Activated CD4-positive, alpha-beta T cell treated with anti-CD3 and anti-CD28 coated beads for 24 hours (primary cell): ENCODE measurements at places on chromosomes 1 and 21.

- DNase-seq, result no peak
These were observed 165.0 kb upstream of the KCTD3 start for GRCh38 chr1:215402147-215402546.

DNA sequence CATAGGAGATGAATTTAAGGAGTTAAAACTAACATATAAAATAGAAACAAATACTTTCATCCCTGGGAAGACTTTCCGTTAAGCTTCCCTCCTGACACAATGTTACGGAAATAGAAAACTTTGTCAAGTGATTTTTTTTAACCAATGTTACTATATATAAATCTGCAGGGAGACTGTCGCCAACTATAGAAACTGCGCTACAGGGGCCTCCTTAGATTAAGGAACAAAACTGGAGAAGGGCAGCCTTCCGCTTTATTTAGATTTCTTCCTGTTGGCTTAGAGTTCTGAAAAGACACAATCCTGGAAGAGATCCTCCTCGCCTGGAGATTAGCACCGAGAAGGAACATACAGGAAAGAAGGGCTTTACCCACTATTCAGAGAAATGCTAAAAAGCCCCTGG is 1.5 kb downstream of the MGST3 start:
- no peak for DNase-seq

DNA sequence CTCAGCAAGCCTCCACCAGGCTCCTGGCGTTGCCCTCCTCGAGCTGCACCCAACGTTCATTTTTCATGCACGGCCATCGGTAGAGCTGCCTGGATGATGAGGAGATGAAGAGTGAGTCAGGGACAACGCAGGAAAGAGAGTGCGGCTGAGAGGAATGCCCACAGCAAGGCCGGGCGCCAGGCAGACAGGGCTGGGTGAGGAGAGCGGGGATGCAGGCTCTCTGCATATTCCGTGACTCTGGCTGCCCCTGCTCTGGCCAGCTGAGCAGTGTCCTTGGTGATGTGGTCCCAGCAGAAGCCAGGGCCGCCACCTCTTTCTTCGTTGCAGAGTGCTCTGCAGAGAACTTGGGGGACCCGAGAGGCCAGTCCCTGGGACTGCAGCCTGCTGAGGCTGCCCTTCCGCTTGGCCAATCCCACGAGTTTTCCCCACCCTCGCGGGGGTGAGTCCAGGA is 10.8 kb downstream of the UMODL1 start:
- DNase-seq, result no peak

DNA sequence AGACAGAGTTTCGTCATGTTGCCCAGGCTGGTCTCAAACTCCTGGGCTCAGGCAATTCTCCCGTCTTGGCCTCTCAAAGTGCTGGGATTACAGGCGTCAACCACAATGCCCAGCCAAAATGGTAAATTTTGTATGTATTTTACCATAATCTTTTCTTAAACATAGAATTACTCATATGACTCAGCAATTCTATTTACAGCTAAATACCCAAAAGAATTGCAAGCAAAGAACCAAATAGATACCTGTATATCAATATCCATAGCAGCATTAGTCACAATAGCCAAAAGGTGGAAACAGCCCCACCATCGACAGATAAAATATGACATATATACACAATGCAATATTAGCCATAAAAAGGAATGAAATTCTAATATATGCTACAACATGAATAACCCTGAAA is 36.5 kb downstream of the TESK2 start:
- no peak for DNase-seq

GRCh38 chr1:63669151-63669961 is 76.1 kb downstream of the PGM1 start:
- DNase-seq, result no peak

GRCh38 chr1:54597455-54598030 is 25.8 kb downstream of the FAM151A start:
- DNase-seq, result no peak

- DNase-seq, result no peak
These were observed 32.2 kb upstream of the ZNF281 start for GRCh38 chr1:200442023-200442422.

DNA sequence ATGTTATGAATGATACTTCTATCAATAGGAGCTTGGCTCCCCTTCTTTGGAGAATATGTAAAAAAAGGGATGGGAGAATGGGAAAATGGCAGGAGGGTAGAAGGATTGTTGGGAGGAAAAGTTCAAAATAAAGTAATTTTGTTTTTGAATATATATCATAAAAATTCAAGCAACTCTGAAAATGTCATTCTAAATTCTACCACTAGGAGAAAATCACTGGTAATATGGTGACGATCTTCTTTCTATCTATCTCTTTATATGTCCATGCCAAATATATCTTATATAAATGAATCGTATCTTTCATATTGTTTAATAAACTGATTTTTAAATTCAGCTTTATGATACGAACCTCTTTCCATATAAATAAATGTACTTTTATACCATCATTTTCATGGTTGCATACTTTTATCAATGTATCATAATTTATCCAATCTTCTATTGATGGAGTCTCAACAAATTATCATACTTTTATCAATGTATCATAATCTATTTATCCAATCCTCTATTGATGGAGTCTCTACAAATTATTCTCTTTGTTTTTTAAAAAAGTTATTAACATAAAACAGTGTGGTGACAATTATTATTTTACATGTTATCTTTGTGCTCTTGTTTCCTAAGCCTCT is 73.7 kb upstream of the MARK1 start:
- no peak for DNase-seq

- DNase-seq, result no peak
These were observed 12.4 kb downstream of the TRIM62 start for GRCh38 chr1:33169290-33170055.

- no peak for DNase-seq
These were observed 46.3 kb upstream of the IRF2BP2 start for GRCh38 chr1:234656070-234656895.

DNA sequence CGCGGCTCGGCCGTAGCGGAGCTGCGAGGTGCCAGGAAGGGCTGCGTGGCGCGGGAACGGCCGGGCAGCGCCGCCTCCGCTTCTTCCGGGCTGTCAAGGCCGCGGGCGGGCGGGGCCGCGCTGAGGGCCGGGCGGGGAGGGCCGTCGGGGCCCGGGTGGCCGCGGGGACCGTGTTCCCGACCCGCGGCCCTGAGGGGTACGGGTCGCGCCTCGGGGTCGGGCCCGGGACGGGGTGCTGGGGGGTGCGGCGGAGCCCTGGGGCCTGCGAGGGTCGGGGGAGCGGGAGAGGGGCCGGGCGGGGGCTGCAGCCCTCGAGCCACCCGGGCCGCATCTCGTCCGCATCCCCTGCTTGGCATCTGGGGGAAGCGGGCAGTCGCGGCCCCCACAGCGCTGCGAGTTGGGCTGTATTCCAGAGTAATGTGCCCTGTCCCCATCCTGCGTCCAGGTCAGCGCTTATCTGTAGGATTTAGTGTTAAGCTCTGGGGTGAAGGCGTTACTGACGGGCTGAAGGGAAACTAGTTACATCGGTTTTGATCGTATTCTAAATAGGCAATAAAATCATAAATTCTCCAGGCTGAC is 379 bp downstream of the RER1 start:
- DNase-seq, result no peak

- no peak for DNase-seq
These were observed 54.5 kb upstream of the TTC34 start for GRCh38 chr1:2856066-2856390.

DNA sequence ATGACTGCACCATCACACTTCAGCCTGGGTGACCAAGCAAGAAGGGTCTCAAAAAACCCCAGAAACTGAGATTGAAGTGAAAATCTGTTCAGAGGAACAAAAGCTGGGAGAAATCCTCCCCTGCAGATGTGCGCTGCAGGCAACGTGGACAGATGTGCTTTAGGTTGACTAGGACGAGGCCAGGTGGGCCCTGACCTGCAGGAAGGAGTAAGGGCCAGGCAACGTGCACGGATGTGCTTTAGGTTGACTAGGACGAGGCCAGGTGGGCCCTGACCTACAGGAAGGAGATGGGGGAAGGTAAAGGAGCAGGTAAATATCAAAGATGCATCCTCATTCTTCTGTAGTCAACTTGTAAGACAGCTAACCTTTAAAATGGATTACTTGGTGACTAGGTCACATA is 2.5 kb upstream of the KRTAP12-1 start:
- no peak for DNase-seq

DNA sequence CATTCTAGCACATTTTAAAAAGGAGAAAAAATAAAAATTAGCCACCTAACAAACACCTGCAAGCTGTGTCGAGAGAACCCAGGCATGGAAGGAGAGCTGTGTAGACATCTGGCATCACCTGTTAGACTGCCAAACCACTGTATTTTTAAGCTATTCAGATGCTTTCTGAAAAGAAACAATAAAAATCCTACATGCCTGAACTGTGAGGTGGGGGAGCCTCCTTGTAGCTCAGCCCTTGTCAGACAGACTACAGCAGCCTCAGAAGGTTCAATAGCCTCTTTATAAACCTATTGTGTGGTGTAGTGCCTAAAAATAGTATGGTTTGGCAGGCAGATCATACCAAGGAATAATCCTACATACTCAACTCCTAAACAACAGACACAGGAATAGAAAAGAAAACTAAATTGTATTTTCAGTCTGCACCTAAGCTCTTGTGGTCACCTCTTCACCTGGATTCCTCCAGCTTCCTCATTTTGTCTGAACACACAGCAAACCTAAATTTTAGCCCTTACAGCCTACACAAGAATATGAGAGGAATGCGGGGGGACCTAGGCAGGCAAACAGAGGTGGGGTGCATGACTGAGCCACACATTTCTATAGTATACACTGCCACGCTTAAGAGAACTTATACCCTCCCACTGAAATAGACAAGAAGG is 67.0 kb downstream of the SIPA1L2 start:
- no peak for DNase-seq

DNA sequence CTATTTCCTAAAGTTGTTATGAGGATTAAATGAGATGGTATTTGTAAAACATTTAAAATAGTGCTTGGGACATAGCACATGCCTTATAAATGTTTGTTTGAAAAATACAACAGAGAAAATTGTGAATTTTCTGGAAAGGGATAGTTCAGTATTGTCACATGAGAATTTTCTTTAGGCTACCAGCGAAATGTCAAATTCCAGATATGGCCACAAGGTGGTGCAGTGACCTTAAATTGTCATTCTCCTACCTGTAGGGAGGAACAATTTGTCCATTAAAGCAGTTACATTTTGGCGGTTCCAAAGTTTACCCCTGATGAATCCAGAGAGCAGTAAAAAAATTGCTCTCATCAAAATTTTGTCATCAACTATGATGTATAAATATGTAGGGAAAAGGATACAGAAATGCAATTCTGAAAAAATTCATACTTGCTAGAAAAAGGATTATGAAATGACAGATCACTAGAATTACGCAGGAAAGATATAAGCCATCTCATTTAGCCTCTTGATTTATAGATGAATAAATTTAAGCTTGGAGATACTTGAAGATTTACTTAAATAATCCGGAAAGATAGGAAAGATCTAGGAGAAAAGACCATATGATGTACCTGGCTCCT is 50.2 kb upstream of the TSHB start:
- peak; percentile 57 for DNase-seq

DNA sequence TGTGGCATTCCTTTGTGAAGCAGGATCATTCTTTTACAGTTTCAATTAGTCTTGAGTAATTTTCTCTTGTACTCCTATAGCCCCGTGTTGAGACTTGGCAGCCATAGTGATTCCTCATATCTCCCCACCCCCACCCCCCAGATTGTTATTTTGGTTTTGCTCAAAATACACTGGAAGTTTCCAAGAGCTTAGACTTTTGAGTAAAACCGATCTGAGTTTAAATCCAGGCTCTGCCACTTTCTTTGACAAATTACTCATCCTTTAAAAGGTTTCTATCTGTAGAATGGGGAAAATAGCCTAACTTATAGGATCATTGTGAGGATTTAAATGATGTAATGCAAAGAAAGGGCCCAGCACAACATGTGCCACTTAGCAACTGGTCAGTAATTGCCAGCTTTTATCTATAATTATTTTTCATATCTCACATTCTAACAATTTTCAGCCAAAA is 53.1 kb upstream of the RC3H1 start:
- no peak for DNase-seq

DNA sequence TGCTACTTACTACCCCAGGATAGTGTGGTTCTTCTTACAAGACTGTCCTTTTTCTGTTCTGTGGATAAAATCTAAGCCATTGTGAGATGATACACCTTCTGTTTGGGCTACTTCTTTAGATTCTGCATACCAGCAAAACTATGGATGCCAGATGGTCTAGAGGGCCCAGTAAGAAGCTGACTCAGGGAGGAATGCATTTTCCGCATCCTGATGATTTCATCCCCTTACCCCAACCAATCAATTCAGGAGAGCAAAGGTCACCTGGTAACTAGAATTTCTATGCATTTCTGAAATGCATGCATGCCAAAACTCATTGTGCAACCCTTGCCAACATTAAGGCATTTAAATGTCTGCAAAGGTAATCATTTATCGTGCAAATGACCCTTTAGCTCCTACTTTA is 285.7 kb upstream of the ZP4 start:
- DNase-seq, result no peak

DNA sequence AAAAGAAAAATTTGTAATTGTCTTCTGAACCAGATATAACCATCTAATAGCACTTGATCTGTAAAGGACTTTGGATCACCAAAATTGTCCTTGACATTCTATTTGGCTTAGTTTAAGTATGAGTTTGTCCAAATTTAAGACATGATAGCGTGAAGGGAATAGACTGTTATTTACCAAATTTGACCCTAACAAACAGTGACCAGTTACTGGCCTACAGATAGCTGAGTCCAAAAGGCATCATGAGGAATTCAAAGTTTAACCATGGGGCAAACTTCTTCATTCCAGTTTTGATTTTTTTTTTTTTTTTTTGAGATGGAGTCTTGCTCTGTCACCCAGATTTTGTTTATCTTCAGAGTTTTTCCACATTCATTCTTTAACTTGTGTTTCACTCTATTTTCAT is 38.5 kb downstream of the CLIC4 start:
- DNase-seq, result no peak

DNA sequence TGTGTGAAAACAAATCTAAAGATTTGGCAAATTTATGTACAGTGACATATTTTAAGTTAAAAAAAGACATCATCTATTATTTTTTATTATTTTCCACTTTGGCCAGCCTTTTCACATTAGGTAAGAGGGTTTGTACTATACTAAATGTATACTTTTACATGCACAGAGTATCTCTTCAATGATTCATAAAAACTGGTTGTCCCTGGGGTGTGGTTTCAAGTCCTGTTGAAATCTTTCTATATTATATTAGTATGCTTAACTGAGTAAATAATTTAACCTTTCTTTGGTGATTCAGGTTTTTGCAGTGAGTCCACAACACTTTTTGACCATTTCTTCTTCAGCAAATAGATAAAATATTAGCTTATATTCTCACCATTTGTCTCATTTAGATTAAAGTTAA is 45.7 kb downstream of the EEIG2 start:
- no peak for DNase-seq

- DNase-seq, result no peak
These were observed 2.3 kb downstream of the ATF6 start for GRCh38 chr1:161768461-161768860.

- DNase-seq, result no peak
These were observed 14.1 kb upstream of the KIAA1614 start for GRCh38 chr1:180898441-180899219.
